ENCODE measurements at places on chromosomes 12 and 14.

DNA sequence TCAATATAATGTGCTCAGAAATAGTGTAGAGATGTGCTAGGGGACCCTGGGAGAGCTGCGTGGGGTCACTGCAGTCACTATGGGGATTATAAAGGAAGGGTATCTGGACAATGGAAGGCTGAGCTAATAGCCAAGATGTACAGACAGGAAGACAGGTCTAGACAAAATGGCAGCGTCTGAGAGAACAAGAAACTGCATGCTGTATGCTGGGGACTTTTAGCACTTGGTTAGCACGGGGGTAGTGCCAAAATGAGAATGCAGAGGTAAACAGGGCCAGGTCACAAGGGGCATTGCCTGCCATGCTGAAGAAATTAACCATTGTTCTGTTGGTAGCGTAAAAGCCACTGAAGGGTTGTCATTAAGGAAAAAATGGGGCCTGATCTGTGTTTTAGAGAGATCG lies 308.2 kb downstream of the EMP1 start:
- no peak for DNase-seq

GRCh38 chr14:75648066-75648838 lies 12.4 kb downstream of the ERG28 start:
- DNase-seq, result no peak

DNA sequence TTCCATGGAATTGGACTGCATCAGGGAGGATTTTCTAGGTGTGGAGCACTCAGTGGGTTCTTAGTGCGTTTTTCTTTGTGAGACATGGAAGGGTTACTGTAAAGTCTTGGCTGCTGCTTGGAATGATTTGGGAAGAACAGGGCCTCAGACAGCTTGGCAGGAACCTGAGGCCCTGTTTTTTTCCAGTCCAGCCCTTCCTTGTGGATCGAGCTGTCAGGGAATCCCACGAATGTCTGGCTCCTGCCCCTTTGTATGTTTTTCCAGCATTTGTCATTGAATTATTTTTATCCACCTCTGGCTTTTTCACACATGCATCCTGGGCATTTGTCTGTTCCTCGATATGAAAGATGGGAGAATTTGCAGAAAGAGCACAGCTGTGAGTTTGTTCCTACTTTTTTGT lies 158.5 kb downstream of the TGFB3 start:
- DNase-seq, result no peak

DNA sequence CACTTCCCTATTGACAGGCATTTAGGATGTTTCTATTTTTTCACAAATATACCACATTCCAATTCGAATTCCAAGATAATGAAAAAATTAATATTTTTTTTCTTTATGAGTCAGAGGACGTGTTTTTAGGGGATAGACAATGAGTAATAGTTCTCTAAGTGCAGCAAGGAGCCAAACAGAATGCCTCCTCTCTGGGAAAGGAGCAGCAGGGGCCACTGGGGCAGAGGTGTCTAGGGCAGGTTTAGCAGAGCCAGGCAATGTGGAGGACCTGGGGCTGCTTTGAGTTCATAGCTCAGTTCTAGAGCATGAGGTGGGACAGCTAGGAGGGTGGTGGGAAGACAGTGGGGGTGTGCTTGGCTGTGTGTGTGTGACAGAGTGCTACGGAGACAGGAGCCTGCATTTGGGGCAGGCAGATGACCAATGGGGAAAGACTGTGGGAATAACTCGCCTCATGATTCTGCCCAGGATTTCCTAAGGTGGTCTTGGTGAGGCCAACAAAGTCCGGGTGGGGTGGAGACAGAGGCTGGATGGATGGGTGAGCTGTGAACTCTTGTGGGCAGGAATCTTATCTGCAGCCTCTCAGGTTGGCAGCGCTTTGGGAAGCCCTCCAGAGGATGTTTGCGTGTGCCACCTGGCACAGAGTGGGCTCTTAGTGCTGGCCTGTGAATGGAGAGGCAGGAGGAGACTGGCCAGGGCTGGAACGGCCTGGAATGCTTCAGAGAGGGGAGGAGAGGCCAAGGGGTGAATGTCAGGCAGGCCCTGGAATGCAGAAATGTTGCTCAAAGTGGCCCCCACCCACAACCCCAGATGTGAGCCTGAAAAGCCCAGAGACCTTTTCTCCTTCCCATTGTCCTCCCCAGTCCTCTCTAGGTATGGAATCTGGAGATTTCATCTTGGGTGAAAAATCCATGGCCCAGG lies 2.4 kb upstream of the KRT7 start:
- DNase-seq, result no peak

GRCh38 chr14:102902086-102902485 lies 20.4 kb upstream of the AMN start:
- DNase-seq, result no peak

- DNase-seq, result no peak
Observed at GRCh38 chr12:67803278-67803993, 154.9 kb downstream of the DYRK2 start.

DNA sequence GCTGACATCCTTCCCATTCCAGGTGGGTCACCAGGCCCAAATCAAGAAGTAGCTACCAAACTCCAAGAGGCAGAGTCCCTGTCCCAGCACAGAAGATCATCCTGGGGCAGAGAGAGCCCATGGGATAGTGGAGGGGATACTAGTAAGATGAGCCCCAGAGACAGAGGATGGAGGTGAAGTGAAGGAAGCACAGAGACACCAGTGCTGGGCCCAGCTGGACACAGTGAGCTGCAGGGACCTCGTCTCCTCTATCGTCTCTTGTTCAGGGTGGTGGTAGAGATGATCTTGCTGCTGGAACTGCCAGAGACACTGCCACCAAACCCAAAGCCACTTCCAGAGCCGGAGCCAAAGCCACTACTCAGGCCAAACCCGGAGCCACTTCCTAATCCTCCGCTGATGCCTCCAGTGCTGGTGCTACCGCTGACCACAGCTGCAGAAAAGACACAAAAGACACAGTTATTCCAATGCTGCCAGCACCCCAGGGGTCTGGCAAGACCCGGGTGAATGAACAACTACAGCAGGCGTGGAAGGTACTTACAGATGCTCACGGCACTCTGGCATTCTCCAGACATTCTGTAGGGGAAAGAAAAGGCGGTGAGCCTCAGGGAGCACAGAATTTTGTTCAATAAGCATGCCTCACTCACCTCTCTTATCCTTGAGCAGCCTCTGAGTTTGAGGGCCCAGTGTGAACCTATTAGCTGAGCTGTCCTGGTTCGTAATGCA lies 6.9 kb downstream of the KRT4 start:
- no peak for DNase-seq

DNA sequence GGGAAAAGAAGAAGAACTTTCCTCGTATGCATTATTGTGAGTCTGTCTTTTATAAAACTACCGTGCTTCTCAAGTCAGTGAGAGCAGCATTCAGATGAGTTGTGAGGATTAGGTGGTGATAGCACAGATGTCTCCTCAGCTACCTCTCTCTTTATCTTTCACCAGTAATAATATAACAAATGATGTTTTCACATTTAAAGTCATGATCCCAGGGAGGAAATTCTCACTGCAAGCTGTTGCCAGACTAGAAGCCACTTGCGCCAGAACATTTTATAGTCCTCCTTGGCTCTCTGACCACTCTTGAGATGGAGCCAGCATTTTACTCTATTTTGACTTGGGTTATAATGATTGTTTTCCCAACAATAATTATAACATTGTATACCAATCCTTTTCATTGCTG lies 443.1 kb downstream of the AEBP2 start:
- DNase-seq, result no peak

- no peak for DNase-seq
Observed at GRCh38 chr12:57185403-57185802, 31.2 kb upstream of the NXPH4 start.

DNA sequence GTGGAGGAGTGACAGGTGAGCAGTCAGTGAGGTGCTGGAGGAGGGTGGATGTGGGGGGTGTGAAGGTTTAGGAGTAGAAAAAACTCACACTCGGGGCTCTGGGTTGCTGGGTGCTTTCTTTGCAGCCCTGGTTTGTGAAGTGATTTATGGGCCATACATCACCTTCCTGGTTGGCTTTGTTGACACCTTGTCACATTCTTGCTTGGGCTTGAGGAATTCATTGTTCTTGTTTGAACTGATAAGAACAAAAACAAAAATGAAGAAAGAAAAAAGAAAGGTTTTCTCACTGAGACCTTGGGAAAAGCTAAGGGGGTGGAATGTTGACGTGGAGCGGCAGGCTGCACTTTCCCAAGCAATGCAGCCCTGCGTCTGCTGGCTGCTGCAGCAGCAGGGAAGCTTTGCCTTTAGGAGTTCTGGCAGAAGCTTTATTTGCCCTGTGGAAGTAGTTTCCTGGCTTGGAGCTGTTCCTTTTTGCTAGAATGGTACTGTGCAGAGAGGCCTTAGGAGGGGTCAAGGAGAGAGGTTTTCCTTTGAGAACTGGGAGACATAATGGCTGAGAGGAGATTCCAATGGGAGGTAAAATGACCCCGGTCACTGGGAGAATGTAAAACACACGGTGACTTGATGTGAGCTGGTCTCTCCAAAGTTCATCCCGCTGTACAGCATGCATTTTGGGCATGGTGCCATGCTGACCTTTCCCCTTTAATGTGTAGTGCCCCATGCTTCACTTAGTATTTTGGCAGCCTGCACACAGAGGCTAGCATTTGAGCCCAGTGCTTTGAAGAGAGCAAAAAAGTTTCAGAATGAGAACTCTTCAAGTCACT lies 52.8 kb downstream of the HMGA2 start:
- DNase-seq, result no peak

DNA sequence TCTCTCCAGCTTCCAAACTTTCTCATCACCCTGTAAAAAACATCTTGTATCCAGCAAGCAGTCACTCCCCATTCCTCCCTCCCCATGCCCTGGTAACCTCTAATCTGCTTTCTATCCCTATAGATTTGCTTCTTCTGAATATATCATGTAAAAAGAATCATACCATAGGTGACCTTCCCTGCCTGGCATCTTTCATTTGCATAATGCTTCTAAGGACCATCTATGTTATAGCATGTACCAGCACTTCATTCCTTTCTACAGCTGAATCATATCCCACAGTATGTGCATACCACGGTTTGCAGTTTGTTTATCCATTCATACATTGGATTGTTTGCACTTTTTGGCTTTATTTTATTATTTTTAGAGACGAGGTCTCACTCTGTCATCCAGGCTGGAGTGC lies 22.9 kb upstream of the VPS37B start:
- no peak for DNase-seq

GRCh38 chr14:102784892-102785594 lies 7.8 kb downstream of the TRAF3 start:
- DNase-seq, result no peak

DNA sequence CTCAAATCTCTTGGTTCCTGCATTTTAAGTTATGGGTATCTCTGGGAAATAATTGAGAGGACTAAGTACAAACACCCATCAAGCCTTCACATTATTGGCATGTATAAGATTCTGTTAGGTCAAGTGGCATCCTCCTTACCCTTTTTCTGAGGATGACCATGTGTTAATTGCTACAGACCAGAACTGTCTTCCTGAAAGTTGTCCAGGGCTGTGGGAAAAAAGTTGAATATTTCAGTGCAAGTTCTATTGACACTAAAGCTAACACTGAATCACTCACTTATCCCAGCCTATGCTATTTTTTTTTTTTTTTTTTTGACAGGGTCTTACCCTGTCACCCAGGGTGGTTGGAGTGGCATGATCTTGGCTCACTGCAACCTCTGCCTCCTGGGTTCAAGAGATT lies 130.1 kb upstream of the HIF1A start:
- DNase-seq, result no peak

- no peak for DNase-seq
Observed at GRCh38 chr14:89231426-89232113, 185.5 kb downstream of the FOXN3 start.

- DNase-seq, result no peak
Observed at GRCh38 chr14:74491956-74492775, 939 bp downstream of the NPC2 start.

- DNase-seq, result no peak
Observed at GRCh38 chr12:21815306-21816062, 41.0 kb upstream of the KCNJ8 start.

Data from activated T-cell treated with anti-CD3 and anti-CD28 coated beads, Interleukin-2, amount 50 U/mL, for 1 hour (primary cell).